Thymus (tissue), 14 donors: ENCODE measurements at places on chromosomes 12 and 14.
A peak's percentile ranks its signal among the peaks of the same experiment; 100 is the strongest.

- no peak for DNase-seq
Measured at GRCh38 chr12:109461846-109462756, 15.0 kb downstream of the KCTD10 start.

GRCh38 chr12:3685830-3686229 is 67.1 kb downstream of the CRACR2A start:
- DNase-seq, result no peak

GRCh38 chr12:109760930-109761921 is 47.6 kb downstream of the FAM222A start:
- no peak for DNase-seq

DNA sequence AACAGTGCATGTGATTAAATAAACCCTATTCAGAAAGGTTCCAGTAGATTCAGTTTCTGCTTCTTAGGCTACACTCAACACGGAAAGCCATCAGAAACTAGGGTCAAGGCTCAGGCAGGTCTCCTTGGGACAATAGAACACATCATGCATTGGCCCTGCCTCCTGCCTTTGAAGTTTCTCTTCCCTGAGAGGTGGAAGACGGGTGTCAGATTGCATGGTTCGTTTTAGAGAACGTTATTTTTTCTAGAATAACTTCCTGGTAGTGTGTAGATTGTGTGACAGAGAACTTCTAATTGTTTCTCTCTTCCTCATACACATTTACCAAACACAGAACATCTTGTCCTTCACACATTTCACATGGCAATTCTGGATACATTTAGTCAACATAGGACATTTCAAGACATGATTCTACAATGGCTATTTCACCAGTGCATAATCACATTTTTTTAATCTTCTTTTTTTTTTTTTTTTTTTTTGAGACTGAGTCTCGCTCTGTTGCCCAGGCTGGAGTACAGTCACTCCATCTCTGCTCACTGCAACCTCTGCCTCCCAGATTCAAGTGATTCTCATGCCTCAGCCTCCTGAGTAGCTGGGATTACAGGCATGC is 106.6 kb upstream of the AMN1 start:
- no peak for DNase-seq

DNA sequence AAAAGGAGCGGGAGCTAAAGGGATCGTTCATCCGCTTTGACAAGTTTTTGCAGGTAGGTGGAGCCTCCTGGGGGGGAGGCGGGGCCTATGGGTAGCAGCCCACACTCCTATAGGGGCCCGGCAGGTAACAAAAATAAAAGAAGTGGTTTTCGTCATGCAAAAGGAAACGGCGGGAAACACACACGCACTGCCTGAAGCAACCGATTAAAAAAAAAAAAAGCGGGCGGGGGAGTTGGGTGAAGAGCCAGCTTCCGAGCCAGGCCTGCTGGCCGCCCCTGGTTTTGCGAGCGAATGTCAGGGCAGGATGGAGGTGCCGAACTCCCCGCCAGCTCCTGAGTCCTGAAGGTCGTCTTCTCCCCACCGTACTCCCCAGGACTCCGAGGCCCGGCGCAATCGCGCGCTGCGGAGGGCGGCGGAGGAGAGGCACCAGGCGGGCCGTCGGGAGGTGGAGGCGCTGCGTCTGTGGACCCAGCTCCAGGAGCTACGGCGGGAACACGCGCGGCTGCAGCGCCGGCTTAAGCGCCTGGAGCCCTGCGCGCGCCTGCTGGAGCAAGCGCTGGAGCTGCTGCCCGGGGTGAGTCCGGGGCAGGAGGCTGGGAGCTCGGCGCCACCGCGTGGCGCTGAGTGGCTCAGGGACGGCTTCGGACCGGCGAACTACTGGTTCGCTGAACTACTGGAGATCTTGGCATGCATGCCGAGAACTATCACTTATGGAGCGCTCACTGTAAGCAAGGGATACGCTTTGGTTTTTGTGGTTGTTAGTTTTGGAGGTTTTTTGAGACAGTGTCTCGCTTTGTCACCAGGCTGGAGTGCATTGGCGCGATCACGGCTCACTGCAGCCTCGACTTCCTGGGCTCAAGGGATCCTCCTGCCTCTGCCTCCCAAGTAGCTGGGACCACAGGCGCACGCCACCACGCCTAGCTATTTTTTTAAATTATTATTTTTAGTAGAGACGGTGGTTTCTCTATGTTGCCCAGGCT is 3.6 kb downstream of the CFAP73 start:
- no peak for DNase-seq

DNA sequence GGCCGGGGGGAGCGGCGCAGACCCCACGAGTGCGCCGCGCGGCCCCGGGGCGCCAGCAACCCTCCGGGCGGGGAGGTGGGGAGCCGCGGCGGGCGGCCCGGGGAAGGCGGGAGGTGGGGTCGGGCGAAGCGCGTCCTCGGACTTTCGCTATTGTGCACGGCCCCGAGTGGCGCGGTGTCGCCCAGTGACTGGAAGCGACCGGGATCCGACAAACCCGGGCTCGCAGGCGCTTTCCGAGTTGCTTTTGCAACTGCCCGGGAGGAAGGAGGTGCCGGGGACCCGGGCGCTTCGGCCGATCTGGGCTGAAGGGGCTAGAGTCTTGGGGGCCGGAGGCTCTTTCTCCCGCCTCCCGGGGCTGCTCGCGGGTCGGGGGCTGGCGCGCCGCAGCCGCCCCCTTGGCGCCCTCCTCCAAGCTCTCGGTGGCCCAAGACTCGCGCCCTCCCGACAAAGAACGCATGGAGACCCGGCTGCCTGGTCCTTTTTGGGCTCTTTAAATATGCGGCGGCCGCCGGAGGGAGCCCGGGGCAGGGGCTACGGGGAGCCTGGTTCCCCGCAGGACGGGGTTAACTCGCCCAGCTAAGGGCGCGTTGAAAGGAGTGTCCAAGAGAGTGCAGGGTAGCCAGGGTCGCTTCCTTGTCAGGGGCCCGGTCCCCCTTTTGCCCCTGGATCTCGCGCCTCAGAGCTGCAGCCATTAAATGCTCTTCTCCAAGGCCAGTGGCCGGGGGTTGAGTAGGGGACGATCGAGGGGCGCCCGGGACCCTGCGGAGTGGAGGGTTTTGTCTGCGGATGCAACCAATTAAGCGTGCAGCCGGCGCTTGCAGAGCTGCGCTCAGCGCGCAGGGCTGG is 1.4 kb downstream of the HMGA2 start:
- DNase-seq, result peak; percentile 41

- peak; percentile 34 for DNase-seq
Measured at GRCh38 chr12:3236345-3237187, 159.4 kb downstream of the TSPAN9 start.

GRCh38 chr14:32109676-32110547 is 32.8 kb downstream of the ARHGAP5 start:
- no peak for DNase-seq

- DNase-seq, result no peak
Measured at GRCh38 chr12:8493084-8493483, 20.2 kb upstream of the CLEC4D start.

DNA sequence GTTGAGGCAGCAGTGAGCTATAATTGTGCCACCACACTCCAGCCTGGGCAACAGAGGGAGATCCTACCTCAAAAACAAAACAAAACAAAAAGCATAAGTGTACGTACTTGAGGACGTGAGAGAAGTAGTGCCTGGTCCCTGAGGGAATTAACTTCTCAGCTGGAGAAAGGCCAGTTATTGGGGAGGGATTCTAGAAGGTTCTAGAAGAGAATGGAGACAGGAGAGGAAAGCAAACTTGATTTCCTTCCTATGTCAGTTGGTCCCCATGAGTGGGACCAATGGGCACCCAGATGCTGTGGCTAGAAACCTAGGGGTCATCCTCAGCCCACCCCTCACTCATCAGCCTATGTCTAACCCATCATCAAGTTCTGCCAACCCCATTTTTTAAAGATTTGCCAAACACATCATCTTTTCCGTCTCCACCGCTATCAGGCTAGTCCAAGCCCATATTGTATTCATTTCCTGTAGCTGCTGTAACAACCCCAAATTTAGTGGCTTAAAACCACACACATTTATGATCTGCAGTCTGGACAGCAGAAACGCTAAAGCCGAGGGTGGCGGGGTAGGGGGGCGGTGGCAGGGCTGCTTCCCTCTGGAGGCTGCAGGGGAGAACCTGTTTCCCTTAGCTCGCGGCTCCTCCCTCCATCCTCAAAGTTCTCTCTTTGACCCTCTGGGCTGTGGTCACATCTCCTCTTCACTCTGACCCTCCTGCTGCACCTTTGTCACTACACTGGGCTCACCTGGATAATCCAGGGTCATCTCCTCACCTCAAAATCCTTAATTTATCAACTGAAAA is 7.2 kb upstream of the RBM19 start:
- no peak for DNase-seq

GRCh38 chr14:82047777-82048470 is 514.3 kb upstream of the SEL1L start:
- DNase-seq, result no peak

- DNase-seq, result no peak
Measured at GRCh38 chr14:100538351-100539002, 48.7 kb downstream of the BEGAIN start.

DNA sequence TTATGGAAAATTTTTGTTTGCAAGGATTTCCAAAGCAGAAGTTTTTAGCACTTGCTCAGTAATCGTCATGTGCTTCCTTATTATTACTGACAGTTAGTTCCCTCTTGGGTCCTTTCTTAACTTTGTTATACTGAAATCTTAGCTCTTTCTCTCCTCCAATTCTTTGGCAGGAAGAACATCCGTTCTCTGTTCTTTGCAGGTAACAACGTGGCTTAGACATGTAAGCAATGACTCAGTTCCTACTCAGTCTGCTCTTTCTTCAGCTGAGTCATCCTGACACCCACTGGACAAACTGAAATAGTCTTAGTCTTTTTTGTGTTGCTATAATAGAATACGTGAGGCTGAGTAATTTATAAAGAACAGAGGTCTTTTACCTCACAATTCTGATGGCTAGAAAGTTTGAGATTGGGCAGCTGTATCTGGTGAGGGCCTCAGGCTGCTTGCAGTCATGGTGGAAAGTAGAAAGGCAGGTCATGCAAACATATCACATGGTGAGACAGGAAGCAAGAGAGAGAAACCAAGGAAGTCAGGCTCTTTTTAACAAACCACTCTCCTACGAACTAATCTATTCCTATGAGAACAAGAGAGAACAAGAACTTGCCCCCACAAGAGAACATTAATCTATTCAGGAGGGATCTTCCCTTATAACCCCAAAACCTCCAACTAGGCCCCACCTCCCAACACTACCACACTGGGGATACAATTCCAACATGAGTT is 49.2 kb downstream of the TESPA1 start:
- peak; percentile 16 for DNase-seq

- no peak for DNase-seq
Measured at GRCh38 chr14:31068235-31068634, 42.1 kb upstream of the STRN3 start.

DNA sequence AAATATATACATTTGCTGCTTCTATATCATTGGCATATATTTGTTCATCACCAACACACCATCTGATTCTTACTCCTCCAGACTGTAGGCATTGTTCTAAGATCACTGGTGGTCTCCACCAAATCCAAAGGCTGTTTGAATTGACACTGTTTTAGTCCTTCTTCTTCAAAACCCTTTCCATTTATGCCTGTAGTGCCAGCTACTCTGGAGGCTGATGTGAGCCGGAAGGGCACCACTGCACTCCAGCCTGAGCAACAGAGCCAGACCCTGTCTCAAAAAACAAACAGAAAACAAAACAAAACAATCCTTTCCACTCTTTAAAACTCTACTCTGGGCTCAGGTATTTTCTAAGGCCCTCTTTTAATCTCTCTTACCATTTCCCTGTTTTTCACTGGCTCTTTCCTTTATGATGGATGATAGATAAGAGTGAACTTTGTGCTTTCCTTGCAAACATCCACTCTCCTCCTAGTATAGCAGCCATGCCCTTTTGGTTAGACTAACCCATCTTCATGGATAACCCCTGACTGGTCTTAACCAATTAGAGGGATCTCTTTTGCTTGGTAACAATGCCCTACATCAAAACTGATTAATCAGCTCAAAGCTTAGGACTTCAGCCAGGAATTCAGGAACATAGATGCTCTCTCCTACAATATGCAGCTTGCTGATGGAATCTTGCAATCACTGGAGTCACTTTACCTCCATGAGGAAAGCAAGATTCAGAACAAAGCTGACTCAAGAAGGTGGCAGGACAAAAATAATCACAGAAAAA is 24.9 kb downstream of the SPTSSA start:
- DNase-seq, result no peak

GRCh38 chr12:129305851-129306250 is 452.6 kb downstream of the GLT1D1 start:
- no peak for DNase-seq

GRCh38 chr12:54437243-54437642 is 18.2 kb upstream of the ITGA5 start:
- no peak for DNase-seq

- no peak for DNase-seq
Measured at GRCh38 chr12:71703206-71703605, 17.3 kb downstream of the TMEM19 start.

DNA sequence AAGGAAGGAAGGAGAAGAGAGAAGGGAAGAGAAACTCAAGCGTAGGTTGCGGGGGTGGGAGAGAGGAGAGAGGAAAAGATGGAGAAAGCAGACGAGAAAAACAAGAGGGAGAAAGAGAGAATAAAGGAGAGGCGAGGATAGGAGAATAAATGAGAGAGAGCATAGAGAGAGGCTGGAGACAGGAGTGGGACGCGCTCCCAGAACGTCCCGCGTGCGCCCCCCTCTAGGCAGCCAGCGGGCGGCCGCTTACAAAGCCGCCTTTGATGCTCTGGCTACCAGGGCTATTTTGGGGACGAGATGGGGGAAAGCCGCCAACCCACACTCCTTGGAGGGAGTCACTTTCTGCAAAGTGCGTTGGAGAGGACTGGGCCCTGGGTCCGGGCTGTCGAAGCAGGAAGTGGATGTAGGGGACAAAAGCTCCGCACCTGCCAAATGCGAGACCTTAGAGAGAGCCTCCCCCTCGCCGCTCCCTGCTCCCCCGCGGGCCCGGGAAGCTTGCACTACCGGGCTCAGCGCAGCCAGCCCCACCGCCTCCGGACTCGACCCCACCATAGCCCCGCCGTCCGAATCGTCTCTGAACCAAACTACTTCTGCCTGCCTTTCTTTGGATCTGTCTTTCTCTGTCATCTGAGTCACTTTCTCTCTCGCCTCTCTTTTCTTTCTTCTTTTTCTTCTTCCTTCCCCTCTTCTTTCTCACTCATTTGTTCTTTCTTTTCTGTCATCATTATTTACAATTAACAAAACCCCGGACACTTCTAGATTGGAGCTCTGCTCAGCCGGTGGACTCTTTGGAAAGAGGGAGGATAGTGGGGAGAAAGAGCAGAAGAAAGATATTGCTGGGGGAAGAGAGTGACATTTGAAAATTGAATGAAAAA is 8.0 kb downstream of the ASCL1 start:
- DNase-seq, result no peak

DNA sequence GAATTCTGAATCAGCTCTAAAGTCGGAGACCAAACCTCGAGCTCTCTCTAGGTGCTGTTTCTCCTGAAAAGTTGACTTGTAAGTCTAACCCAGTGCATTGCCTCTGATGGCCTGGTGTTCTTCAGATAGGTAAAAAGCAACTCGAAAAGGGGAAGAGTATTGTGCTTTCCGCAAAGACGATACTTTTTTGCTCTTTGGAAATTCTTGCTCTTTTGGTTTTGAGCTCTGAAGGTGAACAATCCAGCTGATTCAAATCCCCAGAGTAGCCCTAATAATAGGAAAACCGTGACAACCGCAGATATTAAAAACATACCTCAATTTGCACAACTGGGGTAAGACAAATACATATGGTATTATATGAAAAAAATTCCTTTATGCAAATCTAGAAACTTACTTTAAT is 447.4 kb downstream of the RAD51B start:
- no peak for DNase-seq

GRCh38 chr14:64955297-64955696 is 12.8 kb upstream of the GPX2 start:
- DNase-seq, result no peak

GRCh38 chr12:92928421-92928961 is 604 bp downstream of the EEA1 start:
- DNase-seq, result peak; percentile 23
